IPS-NIHi11 (cell line): ENCODE measurements at places on chromosomes 3 and 15.

- no peak for DNase-seq
These were observed 65.1 kb downstream of the APBA2 start for GRCh38 chr15:28950916-28951315.

GRCh38 chr3:17645074-17645698, 97.2 kb downstream of the TBC1D5 start:
- DNase-seq: peak; percentile 33

DNA sequence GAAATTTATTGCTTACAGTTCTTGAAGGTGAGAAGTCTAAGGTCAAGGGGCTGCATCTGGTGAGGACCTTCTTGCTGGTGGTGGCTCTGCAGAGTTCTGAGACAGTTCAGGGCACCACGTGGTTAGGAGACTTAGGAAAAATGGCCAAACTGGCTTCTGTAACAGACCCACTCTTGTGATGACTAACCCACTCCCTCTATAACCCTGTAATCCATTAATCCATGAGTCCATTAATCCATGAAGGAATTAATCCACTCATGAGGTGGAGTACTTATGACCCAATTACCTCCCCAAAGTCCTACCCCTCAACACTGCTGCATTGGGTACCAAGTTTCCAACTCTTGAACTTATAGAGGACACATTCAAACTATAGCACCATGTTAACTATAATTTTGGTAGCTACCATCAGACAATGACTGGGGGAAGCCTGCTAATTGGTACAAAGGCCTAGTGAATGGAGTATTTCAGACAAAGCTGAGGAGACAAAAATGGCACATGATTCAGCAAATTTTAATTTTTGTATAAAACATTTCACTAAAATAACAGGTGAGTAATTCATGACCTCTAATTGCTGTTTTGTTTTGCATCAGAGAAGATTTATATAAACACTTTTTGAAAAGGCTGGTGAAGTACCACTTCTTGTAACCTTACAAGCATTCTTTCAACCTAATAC, 374.1 kb upstream of the TBL1XR1 start:
- DNase-seq: no peak

GRCh38 chr15:61390138-61390537, 161.0 kb upstream of the RORA start:
- no peak for DNase-seq

DNA sequence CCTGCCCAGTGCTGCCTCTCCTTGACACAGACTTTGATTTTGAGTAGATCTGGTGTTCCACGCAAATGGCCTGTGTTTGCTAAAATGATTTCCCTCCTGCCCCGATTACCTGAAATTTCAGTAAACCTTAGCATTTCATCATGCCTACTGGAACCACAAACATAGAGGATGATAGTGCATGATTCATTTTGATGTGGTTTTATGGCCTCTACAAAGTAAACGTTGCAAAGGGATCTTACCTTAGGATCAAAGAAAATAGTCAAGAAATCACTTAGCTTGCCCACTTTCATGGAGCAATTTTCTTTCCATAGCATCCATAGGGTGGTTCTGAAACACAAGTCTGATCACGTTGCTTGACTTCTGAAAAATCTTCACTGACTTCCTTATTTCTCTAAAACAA, 524.6 kb upstream of the ATP11B start:
- DNase-seq: no peak

DNA sequence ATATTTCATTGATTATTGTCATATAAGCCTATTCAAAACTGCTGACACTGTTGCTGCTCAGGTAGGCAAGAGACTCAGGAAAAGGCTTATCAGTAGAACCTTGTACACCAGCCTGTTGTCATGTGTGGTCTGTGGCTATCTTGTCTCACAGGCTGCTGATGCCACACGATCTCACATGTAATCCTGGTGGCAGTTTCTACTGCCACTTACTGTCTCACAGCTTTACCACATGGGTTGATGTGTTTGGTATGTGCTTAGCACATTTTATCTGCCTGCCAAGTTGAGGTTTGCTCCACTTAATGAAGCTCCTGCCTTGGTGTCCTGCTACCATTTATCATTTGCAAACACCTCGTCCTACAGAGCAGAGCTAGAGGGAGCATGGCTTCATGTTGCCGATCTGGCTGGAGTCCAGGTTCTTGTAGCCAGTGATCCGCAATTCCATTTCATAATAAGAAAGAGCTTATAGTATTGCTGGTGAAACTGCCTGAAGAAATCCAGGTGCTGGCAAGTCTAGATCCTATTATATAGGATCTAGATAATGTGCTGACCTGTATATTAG, 637.9 kb downstream of the NLGN1 start:
- no peak for DNase-seq
